Esophagus muscularis mucosa (tissue), 4 donors: ENCODE measurements at places on chromosomes 5 and 9. TPM values are rescaled to one million over a fixed set of nuclear protein-coding genes. Genes with fewer than 3 reads are reported as not detected.

The MARCOL gene
- total RNA-seq: not detected

The MARVELD2 gene
- total RNA-seq: 0.42 TPM

The TAF11L10 gene
- total RNA-seq: not detected

The PLAC8L1 gene
- not detected for total RNA-seq

The PCDHGA11 gene
- 5.8 TPM for total RNA-seq

The STPG3 gene
- not detected for total RNA-seq

The CNTNAP3 gene
- total RNA-seq: 57.0 TPM

The GFRA3 gene
- total RNA-seq: 2.5 TPM

The ANGPTL2 gene
- total RNA-seq: 48.7 TPM

The SLCO6A1 gene
- not detected for total RNA-seq

The THBS4 gene
- total RNA-seq: 119 TPM

DNA sequence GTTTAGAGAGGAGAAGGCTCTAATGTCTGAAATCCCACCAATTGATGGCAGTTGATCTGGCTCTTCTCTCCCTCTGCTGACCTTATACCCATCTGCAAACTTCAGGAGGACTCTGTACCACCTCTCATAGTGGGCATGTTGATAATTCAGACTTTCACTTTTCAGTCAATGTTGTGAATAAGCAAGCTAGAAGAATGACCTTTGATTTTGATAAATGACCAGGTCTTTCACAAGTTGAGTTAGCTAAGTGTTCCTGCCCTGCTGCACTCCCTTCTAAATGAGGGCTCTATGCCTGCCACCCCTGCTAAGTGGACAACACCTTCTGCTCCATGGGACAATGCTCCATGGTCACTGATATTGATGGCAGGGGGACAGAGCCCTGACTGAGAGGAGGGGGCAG lies 74.7 kb downstream of the SPRY4 start:
- DNase-seq: no peak

- no peak for DNase-seq
Observed at GRCh38 chr9:94644543-94644942, 5.2 kb upstream of the FBP1 start.

DNA sequence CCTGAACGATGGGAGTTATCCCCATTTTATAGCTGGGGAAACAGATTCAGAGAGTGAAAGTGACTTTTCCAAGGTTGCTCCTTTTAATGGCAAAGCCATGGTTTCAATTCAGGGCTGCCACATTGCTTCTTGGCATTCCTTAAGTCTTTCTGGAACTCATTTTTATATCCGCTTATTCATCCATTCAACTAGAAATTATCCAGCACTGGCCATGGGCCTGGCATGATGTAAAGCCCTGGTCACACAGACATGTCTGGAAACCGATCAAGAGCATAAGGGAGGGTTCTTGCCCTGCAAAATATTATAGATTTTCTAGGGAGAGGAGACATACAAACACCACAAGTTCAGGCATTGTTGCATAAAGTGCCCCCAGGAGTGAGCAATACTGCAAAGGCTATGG lies 43.0 kb upstream of the COL15A1 start:
- no peak for DNase-seq

DNA sequence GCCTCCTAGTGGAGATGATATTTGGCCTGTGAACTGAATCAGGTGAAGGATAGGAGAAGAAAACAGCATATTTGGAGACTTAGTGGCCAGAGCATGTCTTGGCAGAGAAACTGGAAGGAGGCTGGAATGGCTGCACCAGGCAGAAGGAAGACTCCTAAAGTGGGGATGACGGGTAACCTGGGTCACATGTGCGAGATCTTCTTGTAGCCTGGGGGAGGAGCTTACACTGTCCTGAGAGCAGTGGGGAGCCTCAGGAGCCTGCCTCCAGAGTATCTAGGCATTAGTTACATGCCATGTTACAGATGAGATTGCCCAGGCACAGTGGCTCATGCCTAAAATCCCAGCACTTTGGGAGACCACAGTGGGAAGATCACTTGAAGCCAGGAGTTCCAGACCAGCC lies 49.8 kb downstream of the JADE2 start:
- DNase-seq: no peak

- no peak for DNase-seq
Observed at GRCh38 chr9:91084896-91085516, 276.7 kb downstream of the AUH start.

DNA sequence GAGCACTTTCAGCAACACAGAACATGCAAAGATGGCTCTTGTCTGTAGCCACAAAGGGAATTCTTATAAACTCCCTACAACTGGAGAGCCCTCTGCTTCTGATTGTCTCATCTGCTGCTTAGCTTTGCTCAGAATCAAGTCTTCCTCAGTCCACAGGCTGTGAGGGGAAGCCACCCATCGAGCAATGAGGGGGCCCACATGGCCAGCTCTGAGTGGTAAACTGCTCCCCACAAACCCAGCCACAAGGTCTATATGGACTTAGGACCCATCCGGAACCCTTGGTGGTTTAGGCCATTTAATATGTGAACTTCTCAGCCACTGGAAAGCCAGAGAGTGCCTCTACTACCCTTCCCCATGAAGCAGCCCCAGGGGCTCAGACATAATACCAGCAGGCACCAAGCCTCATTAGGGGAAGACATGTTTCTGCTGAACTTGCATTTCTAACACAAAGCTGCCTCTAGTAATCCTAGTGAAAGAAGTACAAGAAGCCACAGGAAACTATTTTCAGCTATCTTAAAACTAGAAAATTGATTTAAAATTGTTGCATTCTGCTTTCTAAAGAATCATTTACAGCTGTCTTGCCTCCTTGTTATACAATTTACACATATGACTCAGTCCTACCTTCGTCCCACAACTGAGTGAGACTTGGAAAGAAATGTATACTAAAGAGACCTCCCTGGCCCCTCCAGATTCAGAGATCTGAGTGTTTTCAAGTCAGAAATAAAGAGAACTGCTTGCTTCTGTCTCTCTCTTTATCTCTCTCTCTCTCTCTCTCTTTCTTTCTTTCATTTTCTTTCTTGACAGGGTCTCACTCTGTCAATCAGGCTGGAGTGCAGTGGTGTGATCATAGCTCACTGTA lies 90.2 kb downstream of the ESM1 start:
- no peak for DNase-seq

DNA sequence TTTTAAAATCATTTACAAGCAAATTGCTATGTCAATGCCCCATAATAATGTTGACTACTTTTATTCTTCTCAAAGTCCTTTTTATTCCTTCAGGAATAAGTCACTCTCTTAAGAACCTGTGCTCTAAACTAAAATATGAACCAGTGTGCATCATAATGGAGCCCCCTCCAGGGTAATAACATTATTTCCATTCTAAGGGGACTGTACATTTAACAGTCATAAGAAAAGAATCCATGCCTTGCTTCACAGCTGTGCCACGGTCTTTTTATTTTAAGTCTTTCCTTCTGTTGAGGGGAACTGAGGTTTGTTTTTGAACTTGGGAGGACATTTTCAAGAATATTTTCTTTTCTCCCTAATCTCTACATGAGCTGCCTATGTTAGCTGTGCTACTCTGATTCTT lies 297.6 kb downstream of the MAN2A1 start:
- DNase-seq: no peak

GRCh38 chr9:88578121-88579049 lies 43.4 kb downstream of the NXNL2 start:
- peak; percentile 96 for DNase-seq

GRCh38 chr5:58077966-58078365 lies 381.9 kb downstream of the PLK2 start:
- no peak for DNase-seq

- peak; percentile 60 for DNase-seq
Observed at GRCh38 chr5:153516504-153517240, 26.2 kb downstream of the GRIA1 start.

DNA sequence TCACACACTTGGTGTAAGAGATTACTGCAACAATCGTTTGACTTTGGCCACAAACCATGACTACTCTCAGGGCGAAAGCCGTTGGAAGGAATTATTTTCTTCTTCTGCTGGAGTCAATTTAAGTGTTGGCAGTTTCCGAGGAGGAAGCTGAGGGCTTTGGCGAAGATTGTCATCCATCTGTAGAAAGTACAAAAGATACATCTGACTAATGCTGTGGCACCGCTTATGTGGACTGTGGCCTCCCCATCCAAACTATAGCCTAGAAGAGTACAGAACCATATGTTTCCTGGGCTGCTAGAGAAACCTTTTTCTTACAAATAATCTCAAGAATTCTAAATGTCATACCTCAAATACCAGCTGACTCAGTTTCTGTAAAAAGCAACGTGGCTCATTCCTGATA lies 7.4 kb downstream of the MTX3 start:
- no peak for DNase-seq

DNA sequence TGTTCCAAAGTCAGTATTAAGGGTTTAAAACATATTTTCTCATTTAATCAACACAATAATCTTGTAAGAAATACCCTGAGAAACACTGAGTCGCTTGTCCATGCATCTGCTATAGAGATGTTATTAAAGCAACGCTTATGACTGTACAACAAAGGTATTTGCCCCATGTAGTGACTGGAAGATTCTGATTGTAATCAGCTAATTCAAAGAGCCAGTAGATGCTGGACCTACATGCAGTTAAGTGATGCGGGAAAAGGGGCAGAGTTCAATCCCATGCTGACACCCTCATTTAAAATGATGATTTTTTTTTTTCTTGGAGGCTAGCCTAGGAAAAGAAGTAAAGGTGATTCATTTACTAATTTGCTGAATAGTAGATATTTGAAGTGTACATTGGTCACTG lies 149.3 kb upstream of the MTAP start:
- DNase-seq: no peak

DNA sequence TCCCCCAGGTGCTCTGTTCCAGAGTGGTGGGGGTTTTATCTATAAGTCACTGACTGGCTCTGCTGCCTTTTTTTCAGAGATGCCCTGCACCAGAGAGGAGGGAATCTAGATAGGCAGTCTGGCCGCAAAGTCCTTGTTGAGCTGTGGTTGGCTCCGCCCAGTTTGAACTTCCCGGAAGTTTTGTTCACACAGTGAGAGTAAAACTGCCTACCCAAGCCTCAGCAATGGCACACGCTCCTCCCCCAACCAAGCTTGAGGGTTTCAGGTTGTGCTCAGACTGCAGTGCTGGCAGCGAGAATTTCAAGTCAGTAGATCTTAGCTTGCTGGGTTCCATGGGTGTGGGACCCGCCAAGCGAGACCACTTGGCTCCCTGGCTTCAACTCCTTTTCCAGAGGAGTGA lies 1428.6 kb downstream of the MAT2B start:
- no peak for DNase-seq

GRCh38 chr9:98045234-98046179 lies 11.0 kb upstream of the NANS start:
- DNase-seq: no peak

DNA sequence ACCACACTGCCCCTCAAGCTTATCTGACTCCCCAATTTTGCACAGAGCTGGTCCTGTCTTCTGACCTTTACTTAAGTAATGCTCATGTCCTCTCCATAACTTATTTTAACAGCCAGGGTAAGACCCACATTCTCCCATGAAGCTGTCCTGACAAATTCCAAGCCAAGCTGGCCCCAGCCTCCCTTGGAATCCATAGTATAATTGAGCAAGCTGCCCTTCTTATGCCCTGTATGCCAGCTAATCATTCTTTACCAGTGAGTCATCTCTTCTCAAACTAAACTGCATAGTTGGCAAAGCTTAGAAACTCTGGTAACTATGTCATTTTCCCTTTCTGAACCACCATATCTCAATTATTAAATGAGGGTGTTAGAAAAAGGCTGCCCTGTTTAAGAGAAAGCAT lies 92.4 kb downstream of the NFIB start:
- DNase-seq: no peak

DNA sequence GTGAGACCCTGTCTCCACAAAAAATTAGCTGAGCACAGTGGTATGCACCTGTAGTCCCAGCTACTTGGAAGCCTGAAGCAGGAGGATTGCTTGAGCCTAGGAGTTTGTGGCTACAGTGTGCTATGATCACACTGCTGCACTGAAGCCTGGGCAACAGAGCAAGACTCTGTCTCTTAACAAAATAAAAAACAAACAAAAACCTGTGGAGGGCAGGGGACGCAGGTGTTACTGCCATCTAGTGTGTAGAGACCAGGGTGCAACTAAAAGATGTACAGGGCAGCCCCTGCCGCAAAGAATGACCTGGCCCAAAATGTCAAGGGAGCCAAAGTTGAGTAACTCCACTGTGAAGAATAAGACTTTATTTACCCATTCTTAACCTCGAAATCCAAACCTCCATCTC lies 27.1 kb downstream of the ASPN start:
- no peak for DNase-seq

DNA sequence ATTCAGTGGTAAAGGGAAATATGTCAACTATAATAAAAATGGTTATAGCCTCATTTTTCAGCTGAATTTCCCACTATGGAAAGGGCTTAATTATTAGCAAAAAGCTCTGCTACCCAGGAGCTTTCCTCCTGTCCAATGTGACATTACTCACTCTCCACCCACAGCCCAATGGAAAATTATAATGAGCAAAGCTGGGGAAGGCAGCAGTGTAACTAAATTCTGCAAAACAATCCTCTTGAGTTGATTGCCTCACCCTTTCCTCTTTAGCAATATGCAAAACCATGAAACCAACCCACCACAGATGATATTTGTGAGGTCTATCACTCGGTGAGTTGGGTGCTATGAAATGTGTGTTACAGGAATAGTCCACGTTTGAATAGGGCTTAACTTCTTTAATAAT lies 14.0 kb upstream of the PLPPR1 start:
- no peak for DNase-seq

GRCh38 chr9:16202221-16202620 lies 649.4 kb downstream of the CCDC171 start:
- DNase-seq: no peak

- DNase-seq: no peak
Observed at GRCh38 chr5:14569948-14570691, 11.5 kb upstream of the OTULINL start.

- no peak for DNase-seq
Observed at GRCh38 chr5:35857606-35858205, 1.0 kb downstream of the IL7R start.

GRCh38 chr9:102587281-102587680 lies 407.9 kb upstream of the CYLC2 start:
- no peak for DNase-seq

DNA sequence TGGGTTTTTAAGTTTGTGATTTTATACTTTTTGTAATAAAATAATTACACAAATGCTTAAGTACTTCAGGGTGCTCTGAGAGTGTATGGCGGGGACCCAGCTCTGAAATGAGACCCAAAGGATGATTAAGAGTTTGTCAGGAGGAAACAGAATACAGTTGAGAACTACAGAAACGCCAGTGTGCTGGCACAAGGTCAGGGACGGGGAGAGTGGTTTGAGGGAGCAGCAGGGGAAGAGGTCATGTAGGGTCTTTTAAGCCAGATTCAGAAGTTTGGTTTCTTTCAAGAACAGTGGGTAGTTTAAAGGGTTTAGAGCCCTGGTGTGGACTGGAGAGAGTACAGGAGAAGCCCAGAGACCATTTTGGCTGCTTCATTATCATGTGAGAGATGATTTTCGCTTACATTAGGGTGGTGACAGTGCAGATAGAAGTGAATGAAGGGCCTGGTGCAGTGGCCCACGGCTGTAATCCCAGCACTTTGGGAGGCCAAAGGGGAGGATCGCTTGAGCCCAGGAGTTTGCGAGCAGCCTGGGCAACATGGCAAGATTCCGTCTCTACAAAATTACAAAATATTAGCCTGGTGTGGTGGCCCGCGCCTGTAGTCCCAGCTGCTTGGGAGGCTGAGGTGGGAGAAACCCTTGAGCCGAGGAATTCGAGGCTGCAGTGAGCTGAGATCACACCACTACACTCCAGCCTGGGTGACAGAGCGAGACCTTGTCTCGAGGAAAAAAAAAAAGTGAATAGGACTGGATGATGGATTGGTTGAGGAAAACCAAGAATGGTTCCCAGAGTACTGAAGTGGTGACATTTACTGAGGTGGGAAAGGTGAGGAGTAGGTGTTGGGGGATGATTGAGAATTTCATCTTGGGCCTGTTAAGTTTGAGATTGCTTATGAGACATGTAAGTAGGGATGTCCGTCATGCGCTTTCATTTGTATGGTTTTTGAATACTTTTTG lies 1.4 kb upstream of the ETF1 start:
- no peak for DNase-seq
